GM13977 (cell line): ENCODE measurements at places on chromosomes 1 and 21.

DNA sequence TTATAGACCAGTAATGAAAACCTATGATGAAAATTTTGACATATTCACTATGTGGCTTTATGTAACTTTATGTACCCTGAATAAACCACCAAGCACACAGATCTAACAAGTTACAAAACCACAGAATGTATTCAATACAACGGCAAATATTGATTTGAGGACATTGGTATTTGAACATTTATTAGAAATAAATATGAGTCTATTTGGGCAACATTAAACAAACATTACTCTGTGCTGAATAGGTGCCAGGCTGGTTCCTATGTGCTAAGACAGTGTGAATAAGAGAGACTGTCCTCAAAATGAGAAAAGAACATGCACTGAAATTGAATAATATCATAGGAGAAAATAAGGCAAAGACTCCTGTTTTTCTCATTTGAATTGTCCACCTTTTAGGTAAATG lies 1341.2 kb downstream of the PLA2G4A start:
- no peak for DNase-seq

DNA sequence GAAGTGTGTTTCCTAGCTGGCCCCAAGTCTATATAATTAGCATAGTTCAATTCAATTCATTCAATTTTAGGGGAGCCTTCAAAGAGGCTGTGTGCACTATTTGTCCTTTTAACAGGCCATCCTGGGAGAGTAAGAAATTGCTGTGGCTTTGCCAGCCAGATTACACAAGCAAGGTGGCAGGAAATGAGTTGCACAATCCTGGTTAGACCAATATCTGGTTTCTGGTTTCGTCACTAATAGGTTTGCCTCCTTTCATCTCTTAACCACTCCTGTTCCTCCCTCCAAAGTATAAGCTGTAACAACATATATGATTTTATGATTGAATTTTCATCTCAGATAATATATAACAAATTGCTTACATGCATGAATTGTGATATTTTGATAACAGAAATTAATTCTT lies 84.1 kb upstream of the NEGR1 start:
- no peak for DNase-seq

- DNase-seq = peak; percentile 29
These were observed 9.9 kb upstream of the COG2 start for GRCh38 chr1:230632273-230632873.

GRCh38 chr1:57799490-57800115 lies 375.7 kb upstream of the DAB1 start:
- no peak for DNase-seq

- DNase-seq = no peak
These were observed 71.1 kb downstream of the LAMC1 start for GRCh38 chr1:183094351-183094750.

DNA sequence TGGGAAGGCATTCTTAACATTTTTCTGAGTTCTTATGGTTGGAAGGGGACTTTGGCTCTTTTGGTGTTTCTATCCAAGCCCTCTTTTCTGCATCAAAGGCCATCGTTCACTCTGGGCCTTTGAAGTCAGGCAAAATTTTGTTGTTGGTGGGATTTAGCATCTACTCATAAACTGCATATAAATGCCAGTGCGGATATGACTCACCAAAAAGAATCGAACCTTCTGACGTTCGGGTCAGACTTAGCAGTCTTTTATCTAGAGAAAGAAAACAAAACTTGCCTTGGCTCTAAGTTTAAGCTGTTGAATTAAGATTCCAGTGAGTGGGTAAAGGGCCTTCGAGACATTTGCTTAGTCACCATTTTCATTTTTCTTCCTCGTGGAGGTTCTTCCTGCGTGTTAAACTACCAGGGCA lies 51.4 kb downstream of the EVA1C start:
- no peak for DNase-seq
